Naive thymus-derived CD8-positive, alpha-beta T cell (primary cell): ENCODE measurements at places on chromosomes 1 and 21. TPM values are rescaled to one million over a fixed set of nuclear protein-coding genes. Genes with fewer than 3 reads are reported as not detected.

DNA sequence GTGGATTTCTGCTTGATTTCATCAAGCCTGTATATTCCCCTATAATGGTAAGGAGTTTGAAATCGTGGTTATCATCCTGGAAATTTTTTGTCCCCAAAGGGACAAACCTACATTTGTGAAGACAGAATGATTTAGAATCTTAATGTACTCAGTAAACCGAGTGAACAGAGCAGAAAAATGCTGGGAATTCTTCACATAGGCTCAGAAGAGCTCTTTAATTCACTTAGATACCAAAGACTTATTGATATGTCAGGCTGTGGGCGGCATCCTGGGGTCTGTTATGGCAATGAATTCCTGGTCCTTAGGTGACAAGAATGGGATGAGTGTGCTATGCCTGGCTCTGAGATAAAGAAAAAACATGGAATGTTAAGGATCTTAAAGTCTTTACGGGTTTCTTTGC lies 74.9 kb downstream of the ROR1 start:
- DNase-seq: no peak

- DNase-seq: peak; percentile 62
Observed at GRCh38 chr1:156160743-156161171, 7.4 kb downstream of the SEMA4A start.

Gene ZSWIM5
- 1.2 TPM for total RNA-seq

Gene TLCD4
- 0.08 TPM for total RNA-seq

Gene ENAH
- total RNA-seq: 0.27 TPM

- DNase-seq: no peak
Observed at GRCh38 chr21:36759348-36760083, 60.6 kb downstream of the SIM2 start.

GRCh38 chr1:206512058-206512850 lies 4.9 kb downstream of the RASSF5 start:
- DNase-seq: no peak

Gene FNDC10
- 3.7 TPM for total RNA-seq

Gene PMF1
- total RNA-seq: 54.8 TPM

DNA sequence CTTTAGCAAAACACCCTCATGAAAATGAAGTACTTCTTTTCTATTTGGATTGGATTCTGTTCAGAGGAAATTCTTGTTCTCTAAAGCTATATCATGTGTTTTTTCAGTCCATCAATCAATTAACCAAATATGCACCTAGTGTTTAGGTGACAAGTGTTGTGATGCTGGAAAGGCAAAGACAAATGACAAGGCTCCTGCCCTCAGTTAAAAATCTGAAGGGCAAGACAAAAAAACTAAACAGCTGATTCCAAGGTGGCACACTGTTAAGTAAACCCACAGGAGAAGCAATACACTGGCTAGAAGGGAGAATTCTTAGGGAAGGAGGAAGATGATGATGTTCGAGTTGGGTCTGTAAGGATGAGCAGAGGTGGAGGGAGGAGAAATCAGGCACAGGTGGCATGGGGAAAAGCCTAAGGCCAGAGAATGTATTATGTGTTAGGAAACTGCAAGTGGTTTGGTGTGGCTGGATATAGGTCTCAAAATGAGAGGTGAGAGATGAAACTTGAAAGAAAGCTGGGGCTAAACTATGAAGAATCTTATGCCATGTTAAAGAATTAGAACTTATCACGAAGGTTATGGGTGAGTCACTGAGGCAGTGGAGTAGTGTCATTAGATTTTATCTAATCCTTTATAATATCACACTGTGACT lies 51.8 kb upstream of the GFI1 start:
- DNase-seq: no peak

DNA sequence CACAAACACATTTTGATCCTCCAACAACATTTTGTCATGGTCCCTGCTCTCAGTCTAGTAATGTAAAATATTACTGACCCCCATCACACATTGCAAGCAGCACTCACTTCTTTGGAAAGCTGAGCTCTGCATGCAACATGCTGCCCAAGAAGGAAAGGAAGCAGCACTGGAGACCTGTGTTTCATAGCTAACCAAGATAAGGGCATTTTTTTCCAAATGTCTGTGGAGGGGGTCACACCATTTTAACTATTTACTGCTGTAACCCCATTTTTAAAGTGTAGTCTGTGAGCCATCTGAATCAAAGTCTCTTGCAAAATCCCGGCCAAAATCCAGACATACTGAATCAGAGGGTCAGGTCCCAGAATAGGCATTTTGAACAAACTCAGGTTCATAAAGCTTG lies 4.5 kb upstream of the RASSF5 start:
- DNase-seq: no peak

- peak; percentile 32 for DNase-seq
Observed at GRCh38 chr1:88877382-88877825, 14.0 kb downstream of the GTF2B start.

- DNase-seq: no peak
Observed at GRCh38 chr21:46119144-46119636, 21.3 kb downstream of the COL6A2 start.

DNA sequence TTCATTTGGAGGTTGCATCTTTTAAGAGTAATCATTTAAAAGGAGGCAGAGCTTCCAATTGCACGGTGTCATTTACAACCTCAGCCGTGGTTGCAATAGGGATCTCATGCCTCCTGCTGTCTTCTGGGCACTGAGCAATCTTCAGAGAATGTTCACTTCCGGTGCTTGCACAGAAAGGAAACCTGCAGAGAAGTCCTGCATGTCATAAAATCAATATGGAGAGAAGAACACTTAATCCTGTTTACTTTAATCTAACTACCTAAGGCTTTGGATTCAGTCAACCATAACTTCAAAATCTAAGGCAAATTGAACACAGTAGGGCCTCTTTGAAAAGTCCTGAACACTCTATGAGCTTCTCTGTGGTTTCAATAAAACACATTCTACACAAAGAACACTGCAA lies 11.3 kb upstream of the MAP10 start:
- DNase-seq: no peak

GRCh38 chr1:99965646-99966375 lies 4.0 kb upstream of the SLC35A3 start:
- no peak for DNase-seq

DNA sequence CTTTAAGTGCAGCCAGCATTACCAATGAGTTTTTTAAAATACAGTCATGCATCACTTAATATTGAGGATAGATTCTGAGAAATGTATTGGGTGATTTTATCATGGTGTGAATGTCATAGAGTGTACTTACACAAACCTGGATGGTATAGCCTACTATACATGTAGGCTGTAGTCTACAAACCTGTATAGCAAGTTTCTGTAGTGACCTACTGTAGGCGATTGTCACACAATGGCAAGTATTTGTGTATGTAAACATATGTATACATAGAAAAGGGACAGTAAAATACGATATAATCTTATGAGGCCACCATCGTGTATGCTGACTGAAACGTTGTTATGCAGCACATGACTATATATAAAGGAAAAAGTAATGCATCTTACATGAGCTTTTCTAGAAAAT lies 48.2 kb downstream of the RPE65 start:
- no peak for DNase-seq

DNA sequence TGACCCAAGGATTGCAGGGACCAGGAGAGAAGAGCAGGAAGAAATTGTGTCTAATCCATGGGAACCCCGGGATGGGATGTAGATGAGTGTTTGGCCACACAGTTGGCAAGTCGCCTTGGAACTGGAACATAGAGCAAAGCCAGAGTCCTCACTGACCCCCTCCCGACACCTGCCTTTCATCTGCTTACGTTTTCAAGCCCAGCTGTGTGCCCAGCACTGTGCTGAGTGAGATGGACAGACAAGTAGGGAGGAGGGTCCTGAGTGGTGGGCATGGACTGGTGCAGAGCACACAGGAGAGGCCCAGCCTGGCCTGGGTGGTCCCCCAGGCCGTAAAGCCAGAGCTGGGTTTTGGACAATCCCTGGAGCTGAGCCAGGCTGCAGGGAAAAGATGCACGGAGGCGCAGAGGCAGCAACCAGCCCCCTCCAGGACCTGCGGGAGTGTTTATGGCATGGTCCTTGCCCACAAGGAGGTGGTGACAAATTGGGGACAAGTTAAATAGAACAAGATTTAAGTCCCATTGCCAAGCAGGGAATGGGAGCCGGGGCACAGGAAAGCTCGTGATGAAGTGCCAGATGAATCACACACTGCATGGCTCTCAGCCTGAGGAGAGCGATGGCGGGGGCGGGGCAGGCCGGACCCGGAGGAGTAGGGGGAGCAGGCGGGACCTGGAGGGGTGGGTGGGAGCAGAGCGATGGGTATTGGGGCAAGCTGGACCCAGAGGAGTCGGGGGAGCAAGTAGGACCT lies 157.8 kb upstream of the VAMP3 start:
- DNase-seq: no peak

- no peak for DNase-seq
Observed at GRCh38 chr1:184152974-184153373, 101.4 kb downstream of the TSEN15 start.

Gene SPRR2F
- total RNA-seq: not detected

Gene TMCC2
- 4.7 TPM for total RNA-seq

GRCh38 chr1:119286587-119287181 lies 81.9 kb upstream of the HAO2 start:
- no peak for DNase-seq

DNA sequence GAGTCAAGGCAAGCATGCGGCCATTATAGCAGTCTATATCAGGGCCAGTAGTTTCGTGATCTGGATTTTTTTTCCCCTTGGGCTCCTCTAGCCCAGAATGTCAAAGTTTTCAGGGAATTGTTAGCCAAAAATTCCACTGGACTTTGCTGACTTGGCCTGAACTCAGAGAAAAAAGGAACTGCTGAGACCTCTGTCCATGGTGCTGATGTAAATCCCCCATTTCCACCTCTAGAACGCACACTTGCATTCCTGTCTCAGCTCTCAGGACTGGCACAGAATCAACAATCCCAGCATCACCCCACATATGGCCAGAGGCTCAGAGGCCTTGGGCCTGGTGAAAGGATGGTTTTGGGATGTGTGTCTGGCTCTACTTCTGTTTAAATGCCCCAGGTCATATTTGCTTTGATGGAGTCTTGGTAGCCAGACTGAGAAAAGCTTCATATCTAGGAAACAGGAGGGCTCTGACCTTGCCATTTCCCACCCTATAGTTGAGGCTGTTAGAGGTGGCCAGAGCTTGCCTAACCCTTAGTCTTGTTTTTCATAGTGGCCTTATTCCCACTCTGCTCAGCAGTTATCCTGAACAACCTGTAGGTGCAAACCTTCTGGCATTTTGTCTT lies 16.9 kb upstream of the EFCAB14 start:
- DNase-seq: no peak

- DNase-seq: no peak
Observed at GRCh38 chr21:46441961-46442498, 16.7 kb upstream of the DIP2A start.

- DNase-seq: no peak
Observed at GRCh38 chr1:82226186-82226505, 425.4 kb downstream of the ADGRL2 start.

Gene MCOLN3
- total RNA-seq: not detected

GRCh38 chr1:208510192-208510952 lies 266.2 kb upstream of the PLXNA2 start:
- no peak for DNase-seq

Gene VANGL2
- 0.14 TPM for total RNA-seq

Gene SPRR2A
- not detected for total RNA-seq

GRCh38 chr1:203556047-203556851 lies 62.3 kb downstream of the OPTC start:
- no peak for DNase-seq

GRCh38 chr21:43731476-43731875 lies 12.5 kb downstream of the PDXK start:
- no peak for DNase-seq

GRCh38 chr21:32613436-32614043 lies 1.4 kb upstream of the CFAP298 start:
- DNase-seq: no peak

Gene CFHR2
- total RNA-seq: not detected

Gene CYP4A22
- total RNA-seq: not detected

DNA sequence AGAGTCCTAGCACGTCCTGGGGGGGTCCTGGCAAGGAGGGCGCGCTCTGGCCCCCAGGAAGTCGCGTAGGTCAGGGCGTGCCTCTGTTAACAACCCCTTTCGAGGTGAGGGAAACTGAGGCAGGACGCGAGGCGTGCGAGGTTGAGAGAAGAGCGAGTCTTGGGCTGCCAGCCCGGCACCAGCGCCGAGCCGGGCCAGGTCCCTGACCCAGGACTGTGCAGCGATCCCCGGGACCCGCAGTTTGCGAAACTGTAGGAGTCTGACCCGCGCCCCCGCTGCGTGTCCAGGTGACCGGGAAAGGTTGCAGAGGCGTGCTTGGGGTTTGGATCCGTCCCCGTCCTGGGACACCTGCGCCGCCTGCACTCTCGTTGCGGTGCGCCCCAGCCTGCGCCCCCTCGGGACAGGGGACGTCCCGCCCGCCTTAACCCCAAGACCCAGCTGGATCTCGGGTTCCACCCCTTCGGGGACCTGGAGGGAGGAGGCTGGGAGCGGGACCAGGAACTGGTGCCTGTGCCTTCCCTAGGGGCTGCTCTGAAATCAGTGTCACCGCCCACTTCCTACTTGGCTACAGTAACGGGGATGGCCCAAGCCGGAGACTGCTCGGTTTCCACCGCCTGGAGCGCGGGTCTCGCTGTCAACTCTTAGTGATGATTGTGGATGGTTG lies 493 bp downstream of the DISC1 start:
- DNase-seq: peak; percentile 40

GRCh38 chr1:234476172-234476571 lies 2.8 kb downstream of the TARBP1 start:
- DNase-seq: no peak

DNA sequence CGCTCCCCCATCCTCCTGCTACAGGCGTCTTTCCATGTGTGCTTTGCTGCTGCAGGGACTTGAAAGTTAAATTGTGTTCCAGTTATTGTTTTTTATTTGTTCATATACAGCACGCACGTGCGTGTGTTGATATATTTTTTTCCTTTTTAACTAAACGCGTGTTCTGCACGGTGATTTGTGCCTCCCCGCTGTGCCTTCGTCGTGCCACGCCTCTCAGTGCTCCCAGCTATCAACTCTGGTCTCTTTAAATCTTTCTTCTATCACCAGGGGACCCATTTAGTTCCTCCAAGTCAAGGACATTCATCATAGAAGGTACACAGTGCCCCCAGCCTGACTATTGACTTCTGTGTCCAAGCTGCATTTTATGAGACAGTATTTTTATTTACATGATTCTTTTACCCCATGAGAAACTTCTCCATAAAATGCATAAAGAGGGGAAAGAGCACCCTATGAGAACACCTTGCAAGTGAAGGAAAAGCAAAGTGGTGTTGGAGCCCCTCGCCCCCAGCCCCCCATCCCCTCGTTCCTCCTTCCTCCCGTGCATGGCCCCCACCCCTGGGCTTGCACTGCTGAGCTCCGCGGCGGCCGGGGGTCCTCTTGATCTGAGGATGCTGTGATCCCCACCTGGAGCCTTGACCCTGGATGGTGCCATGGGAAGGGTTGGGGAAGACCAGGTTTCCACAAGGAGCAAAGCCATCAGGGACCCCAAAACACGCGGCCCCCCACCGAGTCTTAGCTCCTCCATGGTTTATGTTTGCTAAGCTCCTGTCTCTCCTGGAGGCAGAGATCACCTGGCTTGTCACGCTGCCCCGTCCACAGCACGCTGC lies 45.5 kb downstream of the KCNAB2 start:
- no peak for DNase-seq

Gene NBPF14
- total RNA-seq: 19.3 TPM
